ENCODE measurements at places on chromosomes 2 and 18.

DNA sequence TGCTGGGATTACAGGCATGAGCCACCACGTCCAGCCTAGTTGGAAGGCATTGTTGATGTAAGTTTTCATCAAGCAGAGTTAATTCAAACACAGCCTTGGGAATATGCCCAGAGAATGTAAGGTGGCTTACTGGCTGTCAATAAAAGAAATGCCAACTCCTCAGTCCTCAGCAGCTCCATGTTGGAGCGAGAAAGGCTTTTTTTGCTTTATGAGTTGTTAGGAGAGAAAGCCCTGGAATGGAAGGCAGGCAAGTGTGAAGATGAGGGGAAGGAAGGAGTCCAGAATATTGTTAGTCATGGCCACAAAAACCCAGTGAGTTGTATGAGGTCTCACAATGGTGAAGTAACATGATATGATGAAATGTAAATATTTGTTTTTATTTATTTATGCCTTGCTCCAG, 57.1 kb downstream of the MAP4K4 start:
- DNase-seq = no peak

DNA sequence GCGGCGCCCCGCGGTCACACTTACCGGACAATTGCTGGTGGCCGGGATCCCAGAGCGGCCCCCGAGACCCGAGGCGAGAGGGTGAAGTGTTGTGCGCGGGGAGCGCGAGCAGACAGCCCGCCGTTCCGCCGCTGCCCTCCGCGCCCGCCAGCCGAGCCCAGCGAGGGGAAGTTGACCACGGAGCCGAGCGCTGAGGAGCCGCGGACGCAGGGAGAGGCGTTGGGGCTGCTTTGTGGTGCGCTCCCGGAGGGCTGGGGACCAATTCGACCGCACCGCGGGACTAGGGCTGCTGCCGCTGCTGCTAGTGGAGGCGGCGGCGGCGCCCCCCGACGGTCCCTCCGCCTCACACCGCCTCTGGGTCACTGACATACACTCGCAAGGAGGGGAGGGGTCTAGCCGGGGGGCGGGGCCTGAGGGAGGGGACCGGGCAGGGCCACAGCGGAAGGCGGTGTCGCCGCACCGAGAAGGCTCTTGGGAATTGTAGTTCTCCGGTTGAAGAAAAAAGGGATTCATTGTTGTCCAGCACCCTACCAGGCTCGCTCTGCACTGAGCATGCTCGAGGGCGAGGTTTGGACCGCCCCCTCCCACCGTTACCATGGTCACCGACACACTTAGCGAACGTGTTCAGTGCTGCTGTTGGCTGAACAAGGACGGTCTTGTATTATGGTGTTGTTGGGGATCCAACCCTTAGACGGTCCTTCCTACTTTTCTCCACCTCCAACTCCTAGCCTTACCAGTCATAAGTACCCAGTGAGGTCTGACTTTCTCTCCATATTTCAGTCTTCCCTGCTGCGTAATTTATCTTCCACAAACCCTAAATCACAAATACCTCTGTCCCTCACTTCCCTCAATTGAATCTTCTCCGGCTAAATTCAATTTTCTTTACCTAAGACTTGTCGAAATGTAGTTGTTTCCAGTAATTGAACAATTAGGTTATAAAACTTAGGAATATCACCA, at the start of gene PELI1:
Gene PELI1 (minus strand): TSS at position 364 of the 957 bp plus-strand sequence. CDS start 36,110 bp downstream, outside the sequence.
- DNase-seq = peak; percentile 97

- DNase-seq = no peak
Observed at GRCh38 chr2:158009399-158009798, 92.3 kb upstream of the UPP2 start.

GRCh38 chr2:225532096-225532495, 132.6 kb downstream of the NYAP2 start:
- DNase-seq = no peak

GRCh38 chr2:69660637-69661036, 17.1 kb upstream of the AAK1 start:
- DNase-seq = no peak

DNA sequence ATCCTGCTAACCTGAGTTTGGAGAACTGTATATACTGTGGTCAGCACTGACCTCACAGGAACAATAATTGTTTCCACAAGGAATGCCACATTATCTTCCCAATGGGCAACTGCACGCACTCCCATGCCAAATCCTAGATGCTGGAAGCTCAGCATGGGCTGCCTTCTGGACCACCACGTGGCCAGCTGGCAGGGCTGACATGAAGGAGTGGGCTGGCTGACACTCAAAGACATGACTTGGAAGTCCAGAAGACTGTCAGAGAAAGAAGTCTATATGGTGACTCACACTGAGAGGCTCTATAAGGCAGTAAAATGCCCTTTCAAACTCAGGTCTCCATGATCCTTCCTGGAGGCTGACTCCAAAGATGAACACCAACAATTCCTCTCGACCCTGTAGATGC, 98.4 kb upstream of the RNF152 start:
- no peak for DNase-seq

DNA sequence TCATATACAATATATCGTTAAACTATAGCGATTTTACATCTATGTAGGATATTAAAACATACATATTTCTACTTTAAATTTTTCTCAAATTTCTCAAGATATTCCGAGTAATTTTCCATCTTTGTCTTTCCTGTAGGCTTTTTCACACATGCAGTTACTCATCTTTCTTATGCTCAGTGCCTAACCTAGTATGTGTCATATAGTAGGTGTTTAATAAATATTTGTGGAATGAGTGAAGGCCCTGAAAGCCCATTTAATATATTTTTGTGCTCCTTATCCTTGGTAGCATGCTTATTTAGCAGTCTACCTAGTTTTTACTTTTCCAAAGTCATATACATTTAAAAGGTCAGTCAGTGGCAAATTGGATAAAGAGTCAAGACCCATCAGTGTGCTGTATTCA, 67.3 kb downstream of the ITGB6 start:
- no peak for DNase-seq

GRCh38 chr18:21242141-21242779, at the start of gene GREB1L:
GREB1L (plus strand) TSS chr18:21242232; CDS start chr18:21383519, 141,287 bp downstream.
- DNase-seq = no peak

DNA sequence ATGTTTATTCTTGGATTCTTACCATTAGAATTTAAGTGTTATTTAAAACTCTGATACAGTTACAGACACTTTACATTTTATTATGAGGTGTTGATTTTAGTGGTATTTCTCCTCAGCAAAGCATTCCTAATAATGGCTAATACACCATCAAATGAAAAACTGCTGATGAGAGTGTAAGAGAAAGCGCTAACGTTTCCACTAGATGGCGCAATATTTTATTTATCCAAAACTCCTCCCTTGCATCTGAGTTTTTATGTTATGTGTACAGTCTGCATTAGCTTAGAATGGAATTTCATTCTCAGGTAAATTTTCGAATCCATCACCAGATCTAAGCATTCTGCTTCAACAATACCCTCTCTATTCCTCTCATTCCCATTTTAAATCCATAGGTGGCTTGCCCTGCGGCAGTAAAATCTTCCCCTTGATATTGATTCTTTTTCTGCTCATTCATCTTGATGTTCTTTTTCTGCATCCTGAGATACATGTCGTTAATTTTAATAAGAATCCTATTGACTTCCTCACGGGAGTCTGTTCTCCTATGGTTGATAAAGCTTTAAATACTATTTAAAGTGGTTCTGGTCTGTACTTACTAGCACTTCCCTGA, 53.9 kb downstream of the PRKRA start:
- no peak for DNase-seq

GRCh38 chr2:233422649-233423551, 68.6 kb downstream of the DGKD start:
- DNase-seq = no peak

- no peak for DNase-seq
Observed at GRCh38 chr18:78517973-78518372, 461.6 kb upstream of the SALL3 start.

DNA sequence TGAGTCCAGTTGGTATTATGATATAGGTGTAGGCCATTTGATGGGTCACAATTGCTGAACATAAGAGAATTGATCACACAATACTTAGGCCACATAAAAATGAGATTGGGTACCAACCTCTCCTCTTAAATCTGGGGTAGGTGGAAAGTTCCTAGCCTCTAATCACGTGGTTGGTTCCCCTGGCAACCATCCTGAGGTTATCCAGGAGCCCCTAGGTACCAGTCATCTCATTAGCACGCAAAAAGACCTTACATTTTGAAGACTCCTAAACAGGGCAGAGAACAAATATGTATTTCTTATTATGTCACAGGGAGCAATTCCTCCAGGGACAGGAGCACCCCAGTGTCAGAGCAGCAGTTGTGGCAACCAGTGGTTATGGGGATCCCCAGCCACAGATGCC, 12.7 kb upstream of the SELENOI start:
- no peak for DNase-seq

- no peak for DNase-seq
Observed at GRCh38 chr2:156901373-156902031, 356.0 kb upstream of the GALNT5 start.

GRCh38 chr2:219836647-219837177, 209.3 kb downstream of the SLC4A3 start:
- no peak for DNase-seq

GRCh38 chr2:203396667-203397066, 68.5 kb downstream of the ABI2 start:
- DNase-seq = no peak

DNA sequence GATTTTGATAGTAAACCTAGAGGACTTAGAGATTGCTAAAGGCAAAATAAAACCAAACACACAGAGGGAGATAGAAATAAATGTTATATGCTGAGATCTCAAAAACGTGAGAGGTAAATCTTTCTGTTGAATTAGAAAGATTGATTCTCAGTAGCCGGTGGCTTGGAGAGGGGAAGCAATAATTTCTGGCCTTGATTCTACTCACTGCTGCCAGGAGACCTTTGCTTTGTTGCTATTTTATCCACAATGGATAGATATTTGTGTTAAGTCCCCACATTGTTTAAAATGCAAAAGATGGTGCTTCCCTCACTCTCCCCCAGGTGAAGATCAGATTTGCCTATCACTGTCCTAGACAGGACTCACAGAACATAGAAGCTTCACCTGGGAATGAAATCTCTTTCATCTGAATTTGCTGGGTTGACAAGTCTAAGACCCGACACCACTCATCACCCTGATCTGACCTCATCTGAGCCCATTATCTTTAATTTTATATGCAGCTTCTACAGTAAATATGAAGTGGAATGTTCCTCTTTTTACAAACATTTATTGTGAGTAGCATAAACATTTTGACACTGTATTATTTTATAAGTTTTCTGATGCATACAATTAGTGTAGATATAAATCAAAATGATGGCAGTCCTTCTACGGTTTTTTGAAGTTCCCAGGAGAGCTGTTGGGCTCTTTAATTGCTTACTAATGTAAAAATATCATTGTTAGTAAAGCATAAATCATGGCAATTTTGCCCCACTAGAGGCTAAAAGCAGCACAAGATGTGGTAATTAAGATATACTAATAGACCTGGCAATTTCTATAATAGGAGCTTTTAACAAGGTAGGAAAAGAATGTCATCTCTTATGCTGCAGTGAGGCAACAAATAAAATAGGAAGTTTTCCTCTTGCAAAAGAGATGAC, 149.7 kb downstream of the DCC start:
- no peak for DNase-seq

GRCh38 chr2:134169788-134170187, 84.1 kb upstream of the MGAT5 start:
- no peak for DNase-seq

DNA sequence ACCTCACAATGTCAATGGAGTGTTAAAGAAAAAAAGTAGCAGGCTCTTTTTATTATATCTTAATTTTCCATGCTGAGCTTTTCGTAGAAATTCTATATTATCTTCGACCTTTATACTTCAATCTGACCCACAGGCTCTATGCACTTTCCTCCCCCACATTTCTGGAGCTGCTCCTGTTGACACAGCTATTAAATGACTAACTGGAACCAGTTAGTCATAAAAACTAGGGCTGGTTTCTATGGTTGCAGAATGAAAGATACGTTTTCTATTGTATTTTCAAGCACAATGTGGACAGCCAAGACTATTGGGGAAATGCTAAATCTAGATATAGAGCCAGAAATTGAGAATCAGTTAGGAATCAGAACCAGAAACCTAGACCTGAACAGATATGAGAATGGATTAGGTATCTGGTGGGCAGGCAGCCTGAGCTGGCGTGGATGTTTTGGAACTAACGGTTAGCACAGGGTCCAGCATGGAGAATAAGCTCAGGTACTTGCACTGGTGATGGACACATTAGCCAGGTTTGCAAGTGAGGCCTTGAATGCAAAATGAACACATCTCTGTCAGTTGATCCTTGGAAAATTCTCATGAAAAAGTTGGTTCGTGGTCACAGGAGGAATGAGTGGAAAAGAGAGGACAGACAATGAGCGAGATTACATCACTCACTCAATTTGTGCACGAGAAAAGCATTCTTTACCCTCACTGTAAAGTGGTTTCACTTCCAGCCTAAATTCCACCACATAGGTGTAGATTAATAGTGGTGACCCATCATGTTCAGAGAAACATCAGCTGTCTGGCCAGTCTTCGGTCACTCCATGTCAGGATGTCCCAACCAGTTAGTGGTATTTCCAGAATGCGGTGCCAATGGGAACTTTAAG, 144.6 kb upstream of the EPHA4 start:
- DNase-seq = no peak

- DNase-seq = no peak
Observed at GRCh38 chr2:111633643-111634042, 250.3 kb downstream of the ANAPC1 start.
